ENCODE measurements at places on chromosomes 7 and 10.
A peak's percentile ranks its signal among the peaks of the same experiment; 100 is the strongest.

- DNase-seq: no peak
Measured at GRCh38 chr7:134446923-134447322, 12.0 kb downstream of the AKR1B1 start.

GRCh38 chr10:133292919-133293809, 15.5 kb downstream of the TUBGCP2 start:
- DNase-seq: no peak

DNA sequence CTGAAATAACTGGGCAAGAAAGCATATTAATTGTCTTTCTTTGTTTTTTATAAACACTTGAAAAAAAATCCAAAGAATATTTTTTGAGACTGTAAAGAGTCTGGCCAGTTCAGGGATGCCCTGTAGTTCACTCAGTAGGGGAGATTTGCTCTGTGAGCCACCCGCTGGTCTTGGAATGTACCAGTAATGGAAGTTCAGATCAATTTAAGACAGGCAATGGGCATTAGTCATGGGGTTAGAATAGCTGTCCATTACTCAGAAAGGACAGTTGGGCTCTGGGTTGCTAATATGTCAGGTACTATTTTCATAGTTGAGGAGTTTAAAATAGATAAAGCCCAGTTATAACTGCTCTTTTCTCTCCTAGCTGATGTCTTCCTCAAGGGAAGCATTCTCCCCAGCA, 38.7 kb downstream of the A1CF start:
- no peak for DNase-seq

DNA sequence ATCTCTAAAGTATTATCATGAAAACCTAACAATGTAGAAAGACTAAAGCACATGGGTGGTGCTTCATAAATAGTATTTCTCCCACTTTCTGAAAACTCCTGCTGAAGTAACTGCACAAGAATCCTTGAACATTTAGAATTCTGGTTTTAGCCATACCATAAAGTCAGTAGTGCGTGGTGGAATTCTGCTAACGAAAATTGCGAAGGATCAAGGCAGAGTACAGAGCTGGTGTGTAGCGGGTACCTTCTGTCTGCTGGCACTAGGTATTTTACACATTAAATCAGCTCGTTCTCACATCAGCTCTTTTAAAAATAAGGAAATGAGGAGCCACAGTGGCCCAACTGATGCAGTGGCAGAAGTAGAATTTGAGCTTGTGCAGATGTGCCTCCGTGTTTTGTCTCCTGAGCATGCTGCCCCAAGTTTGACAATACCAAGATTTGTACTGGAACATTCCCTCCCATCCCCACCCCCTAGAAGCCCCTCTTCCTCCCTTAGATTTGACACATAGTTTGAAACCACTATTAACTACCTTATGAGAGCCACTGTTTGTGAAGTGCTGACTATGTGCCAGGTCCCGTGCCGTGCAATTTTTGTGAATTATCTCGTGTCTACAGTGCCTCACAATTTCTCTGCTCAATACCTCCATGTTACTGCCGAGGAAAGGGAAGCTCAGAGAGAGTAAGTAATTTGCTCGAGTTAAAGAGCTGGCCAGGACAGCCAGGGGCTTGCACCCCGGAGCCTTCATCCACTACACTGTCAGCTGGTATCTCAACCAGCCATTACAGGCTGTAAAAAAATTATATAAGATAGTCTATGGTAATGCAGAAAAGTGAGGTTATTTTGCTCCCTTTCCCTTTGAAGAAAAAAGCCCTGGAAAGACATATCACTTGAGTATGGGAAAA, 66.9 kb downstream of the EGFR start:
- DNase-seq: no peak

DNA sequence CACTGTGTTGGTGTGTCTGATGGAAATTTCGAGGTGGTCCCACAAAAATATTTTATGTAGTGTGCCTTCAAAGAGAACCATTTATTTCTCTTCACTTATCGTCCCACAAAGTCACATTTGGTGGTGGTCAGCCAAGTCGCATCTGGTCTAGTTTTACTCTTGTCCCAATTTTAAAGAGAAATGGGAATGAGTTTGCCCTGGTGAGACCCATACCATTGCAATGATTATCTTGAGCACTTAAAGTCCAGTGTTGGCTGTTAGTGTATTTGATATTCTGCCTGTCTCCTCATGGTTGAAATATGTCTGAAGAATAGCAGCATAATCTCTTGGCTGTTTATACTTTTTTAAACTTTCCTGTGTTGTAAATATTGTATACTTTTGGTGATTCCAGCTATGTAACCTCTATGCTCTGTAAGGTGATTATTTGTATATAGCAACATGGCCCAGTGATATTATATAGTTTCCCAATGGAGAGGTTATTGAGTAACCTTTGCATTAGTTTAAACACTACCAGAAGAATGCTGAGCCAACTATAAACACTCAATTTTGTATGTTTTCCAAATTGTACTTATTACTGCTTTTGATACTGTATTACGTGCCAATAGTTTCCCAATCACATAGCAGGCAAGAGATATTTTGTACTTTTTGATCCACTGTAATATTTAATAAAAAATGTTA, 172.2 kb downstream of the RTKN2 start:
- no peak for DNase-seq

DNA sequence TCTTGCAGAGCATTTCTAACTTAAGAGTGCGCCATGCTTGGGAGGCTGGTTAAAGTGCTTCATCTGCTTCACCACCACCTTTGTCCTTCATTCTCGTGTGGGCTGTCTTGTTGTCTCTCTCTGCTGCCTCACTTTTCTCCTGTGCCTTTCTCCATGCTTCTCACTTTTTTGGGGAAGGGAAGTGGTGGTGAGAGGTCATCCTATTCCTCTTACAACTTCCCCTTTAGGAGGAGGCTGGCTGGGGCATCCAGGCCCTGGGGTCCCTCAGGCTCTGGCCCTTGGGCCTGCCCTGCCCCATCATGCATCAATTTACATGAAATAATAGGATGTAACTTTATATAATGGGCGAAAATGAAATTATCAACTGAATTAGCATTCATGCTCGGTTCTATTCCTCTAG, 39.9 kb upstream of the PIP4K2A start:
- no peak for DNase-seq

- no peak for DNase-seq
Measured at GRCh38 chr10:103096130-103096529, 96.9 kb downstream of the NT5C2 start.

DNA sequence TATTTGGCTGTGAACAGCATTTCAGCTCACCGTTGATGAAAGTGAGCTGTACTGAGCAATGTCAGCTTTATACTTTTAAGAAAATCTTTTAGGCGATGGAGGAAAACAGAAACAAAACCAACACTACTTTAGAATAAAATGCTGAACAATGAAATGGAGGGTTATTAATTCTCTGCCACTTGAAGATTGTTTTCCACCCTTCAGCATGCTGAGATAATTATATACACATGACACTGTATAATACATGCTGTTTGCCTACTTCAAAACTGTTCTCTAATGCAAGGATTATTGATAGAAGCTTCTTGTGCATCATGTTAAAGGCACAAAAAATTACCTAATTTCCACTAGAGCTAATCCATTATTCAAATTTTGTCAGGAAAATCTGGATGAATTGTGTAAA, 66.8 kb downstream of the CACNA2D1 start:
- no peak for DNase-seq

DNA sequence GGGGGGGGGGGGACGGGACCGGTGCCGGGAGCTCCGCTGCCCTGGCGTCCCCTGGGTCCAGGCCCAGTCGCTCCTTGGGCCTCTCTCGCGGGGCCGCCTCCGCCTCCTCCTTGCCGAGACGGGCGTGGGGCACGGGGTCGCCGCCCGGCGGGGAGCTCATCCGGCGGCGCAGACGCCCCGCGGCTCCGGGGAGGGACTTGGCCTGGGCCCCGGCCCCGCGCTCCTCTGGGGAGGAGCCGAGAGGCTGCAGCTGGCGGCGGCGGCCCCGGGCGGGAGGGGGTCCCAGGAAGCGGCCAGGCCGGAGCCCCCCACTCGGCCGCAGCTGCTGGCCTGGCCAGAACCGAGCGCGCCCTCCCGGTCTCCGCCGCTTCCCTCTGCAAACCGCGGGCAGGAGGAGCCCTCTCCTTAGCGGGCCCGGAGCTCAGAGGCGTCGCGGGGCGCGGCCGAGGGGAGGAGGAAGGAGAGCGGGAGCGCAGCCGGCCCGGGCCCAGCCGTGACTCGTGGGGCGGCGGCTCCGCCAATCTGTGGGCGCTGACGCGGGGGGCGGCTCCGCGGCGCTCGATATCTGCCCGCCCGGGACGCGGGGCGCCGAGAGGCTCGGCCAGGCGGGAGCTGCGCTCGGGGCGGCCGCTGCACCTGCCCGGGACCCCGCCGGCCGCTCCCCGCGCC, at the start of gene FAM20C:
Gene FAM20C, plus strand, starts transcription at position 591 of the 669 bp plus-strand sequence. CDS start 629 bp downstream, outside the sequence.
- no peak for DNase-seq

GRCh38 chr10:78868048-78868447, 200.7 kb upstream of the ZMIZ1 start:
- no peak for DNase-seq

DNA sequence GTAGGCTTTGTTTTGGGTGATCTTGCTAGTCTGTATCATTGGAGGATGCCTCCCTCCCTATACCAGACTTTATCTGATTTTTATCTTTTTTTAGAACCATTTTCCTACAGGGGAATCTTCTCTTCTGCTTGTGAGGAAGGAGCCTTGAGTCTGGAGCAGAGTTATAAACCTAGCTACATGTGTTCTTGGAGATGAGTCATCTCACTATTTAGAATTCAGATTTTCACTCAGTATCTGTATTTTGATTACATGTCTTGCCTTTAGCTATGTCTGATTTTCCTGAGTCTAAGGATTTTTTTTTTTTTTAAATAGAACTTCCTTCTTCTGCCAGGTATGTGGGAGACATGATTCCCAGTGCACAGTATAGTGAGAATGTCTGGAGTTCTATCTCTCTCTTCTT, 211.6 kb upstream of the MBL2 start:
- DNase-seq: no peak

DNA sequence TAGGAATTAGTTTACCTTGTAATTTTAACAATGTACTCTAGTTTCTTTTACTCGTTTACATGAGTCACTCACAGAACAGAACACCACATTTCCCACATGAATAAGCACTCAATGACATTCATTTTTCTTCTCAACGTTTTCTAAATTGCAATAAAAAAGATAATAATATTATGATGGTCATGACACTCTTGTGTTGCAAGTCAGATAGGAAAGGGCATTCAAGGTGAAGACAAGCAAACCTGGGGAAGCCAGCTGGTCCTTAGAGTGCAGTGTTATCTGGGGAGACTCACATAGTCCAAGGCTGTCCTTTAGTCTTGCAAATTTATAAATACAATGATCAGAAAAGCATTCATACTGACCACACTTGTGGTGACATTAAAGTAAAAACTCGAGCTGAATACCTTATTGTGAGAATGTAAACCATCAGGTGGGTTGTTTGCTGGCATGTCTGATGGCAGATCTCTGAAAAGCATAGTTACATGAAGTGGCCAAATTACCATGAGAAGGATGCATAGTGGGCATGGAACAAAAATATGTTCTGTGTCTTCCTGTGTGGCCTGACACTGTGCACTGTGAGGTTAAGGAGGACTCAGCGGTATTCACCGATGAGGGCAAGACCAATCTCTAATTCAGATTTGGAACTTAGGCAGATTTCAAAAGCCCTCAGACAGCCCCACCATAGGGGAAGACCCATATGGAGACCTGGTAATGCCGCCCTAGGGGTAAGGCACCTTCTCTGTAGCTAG, 158.9 kb upstream of the ASAH2 start:
- no peak for DNase-seq

DNA sequence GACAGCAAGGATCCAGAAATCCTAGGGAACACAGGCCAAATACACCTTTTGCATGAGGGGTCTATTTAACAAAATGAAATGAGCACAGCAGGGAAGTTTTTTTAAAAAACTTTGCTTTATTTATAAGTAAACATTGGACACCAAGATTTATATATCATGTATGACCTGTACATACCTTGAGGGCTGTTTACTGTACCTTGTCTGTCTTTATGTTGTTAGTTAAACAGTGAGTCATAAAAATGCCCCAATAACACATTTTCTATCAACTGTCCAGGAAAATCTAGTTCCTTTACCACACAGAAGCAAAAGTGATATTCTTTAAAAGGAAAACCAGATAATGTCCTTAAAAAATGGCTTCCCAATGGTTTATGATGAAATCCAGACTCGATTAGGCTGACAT, 45.1 kb upstream of the AGR3 start:
- DNase-seq: no peak

GRCh38 chr10:24841530-24841929, 110.9 kb downstream of the PRTFDC1 start:
- no peak for DNase-seq

GRCh38 chr10:88754287-88754686, 5.5 kb upstream of the LIPN start:
- DNase-seq: no peak

DNA sequence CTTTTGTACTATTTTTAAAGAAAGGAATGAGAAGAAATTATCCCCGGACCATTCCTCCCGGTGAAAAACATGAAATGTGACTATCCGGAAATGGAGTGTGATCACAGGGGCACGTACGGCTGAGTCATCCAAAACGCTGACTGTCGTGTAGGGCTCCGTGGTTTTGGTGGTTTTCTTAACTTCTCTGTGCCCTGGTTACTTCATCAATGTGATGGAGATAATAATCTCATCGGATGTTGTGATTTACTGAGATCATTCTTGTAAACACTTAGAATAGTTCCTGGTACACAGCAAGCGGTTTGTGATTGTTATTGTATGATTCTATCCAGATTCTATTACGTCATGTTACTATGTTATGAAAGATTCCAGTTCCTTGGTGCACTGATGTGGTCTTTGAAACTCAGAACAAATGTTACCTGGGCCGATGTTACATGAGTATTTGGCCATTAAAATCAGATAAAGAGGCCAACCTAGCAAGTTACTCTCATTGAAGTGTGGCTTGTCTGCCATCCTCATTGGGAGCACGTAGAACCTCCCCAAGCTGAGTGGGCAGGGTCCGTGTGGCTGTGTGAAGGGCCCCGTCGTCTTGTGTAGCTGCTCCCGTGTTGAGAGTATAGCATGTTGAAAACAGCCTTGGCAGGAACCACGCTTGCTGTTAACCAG, 99.5 kb downstream of the CAMK1D start:
- peak; percentile 58 for DNase-seq

- DNase-seq: no peak
Measured at GRCh38 chr7:2002561-2003450, 229.9 kb downstream of the MAD1L1 start.

DNA sequence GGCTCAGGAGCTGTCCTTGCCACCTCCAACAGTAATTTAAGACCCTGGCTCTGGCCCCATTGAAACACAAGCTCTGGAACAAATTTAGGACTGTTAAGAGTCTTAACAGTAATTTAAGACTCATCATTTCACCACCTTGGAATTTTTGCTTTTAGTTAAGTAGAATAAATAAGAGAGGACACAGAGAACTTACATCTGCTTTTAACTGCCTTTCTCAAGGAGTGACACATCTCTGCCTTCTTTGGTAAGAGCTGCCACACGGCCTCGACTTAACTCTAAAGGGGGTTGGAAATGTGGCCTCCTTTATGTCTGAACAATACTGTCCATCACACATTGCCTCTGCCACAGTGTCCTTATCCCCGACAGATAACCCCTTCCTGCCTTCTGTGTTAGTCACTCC, 77.9 kb downstream of the HERPUD2 start:
- no peak for DNase-seq

- no peak for DNase-seq
Measured at GRCh38 chr10:71421075-71421434, 24.3 kb downstream of the CDH23 start.

- DNase-seq: no peak
Measured at GRCh38 chr10:17154116-17154515, 24.5 kb upstream of the CUBN start.

All from stimulated activated CD8-positive, alpha-beta memory T cell treated with anti-CD3 and anti-CD28 coated beads, Interleukin-4, amount 100 ng/mL, for 4 hours (primary cell).